ENCODE measurements at places on chromosomes 5 and 9.

GRCh38 chr5:179906795-179907555, 722 bp downstream of the TBC1D9B start:
- peak; percentile 56 for DNase-seq

DNA sequence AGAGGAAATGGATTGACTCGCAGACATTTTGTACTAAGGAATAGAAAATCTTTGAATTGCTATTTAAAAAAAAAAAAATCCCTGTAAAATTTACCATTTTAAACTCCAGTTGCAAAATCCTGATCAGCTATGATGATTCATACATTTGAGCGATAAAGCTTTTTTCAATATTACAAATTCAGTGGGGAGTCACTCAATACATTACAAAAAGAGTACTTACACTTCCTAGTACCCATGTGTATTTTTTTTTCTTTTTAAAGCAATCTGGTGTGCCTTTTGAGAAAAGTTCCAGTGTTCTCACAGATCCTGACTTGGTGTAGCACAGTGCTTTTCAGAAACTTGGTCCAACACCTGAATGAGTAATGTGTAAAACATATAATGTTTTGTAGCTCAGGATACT, 54.3 kb downstream of the PIK3R1 start:
- no peak for DNase-seq

DNA sequence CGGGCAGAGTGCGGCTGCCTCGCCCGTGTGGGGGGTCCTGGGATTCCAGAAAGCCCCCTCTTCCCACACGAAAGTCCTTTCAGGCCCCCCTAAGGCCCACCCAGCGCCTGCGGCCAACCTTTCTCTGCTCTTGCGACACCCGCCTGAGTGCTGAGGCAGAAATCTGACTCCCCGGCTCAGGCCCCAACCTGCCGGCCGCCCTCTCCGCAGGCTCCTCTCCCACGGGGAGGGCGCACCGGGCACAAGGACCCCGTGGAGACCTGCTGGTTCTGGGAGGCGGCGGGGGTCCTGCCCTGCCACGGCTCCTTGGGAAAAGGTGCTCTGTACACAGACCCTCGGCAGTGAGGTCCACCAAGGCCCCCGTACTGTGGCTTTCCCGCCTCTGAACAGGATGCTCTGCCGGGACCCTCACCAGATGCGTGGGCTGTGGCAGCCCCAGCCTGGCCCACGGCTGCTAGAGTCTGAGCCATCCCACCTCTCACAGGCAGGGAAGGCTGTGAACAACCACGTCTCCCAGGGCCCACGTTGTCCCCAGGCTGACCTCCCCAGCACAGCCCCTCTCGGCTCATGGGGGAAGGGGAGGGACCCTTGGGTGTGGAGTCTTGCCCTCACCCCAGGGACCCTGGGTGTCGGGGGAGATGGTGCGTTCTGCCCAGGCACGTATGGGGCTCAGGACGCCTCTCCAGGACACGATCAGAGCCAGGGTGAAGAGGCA, 41.5 kb upstream of the EGFL7 start:
- no peak for DNase-seq

DNA sequence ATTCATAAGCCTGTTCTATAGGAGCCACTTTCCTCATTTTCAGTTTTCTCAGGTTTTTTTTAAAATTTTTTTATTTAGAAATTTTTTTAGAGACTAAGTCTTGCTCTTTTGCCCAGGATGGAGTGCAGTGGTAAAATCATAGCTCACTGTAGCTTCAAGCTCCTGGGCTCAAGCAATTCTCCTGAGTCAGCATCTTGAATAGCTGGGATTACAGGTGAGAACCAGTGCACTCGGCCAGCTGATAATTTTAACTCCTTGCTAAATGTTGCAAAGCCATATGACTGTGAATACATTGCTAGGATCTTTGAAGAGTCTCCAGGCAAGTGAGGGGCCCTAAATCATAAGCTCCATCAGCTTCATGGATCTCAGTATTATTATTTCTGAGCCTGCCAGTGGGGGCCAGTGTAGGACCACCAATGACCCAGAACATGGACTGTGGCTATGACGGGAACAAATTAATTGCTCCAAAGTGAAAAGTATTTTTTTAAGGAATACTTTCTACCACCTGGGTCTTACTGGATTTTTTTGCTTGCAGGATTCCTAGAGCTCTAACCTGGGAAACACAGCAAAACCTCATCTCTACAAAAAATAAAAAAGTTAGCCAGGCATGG, 5.7 kb upstream of the GAPVD1 start:
- DNase-seq = no peak

DNA sequence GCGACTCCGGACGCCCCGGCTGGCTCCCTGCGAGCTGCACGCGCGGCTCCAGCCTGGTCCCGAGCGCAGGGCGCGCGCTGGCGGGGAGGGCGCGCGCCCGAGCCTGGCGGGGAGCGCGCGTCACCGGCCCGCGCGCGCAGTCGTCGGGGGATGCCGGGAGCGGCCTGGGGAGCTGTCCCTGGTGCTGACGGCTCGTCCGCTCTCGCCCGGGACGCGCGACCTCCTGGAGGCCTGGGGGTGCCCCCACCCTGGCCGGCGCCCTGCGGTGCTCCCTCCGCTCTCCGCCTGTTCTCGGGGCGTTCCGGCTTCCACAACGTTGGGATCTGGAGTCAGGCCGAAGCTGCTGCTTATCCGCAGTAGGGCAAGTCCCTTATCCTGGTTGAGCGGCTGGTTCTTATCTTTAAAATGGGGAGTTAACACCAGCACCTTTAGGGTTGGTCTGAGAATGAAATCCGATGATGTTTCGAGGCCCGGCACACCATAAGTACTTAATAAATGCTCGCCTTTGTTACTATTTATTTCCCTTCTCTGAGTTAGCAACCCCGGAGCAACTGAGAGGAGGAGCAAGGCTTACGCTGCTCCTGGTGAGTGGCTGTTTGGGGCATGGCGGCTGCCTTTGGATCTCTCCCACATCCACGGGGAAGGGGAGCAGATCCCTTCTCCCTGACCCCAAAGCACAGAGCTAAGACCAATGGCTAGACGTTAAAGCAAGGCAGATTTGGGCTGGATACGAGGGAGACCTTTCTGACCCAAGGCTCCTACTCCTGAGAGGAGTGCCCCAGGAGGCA, at the start of gene FAM163B:
Gene FAM163B (minus strand): TSS at position 79 of the 788 bp plus-strand sequence. CDS start 29,166 bp downstream, outside the sequence.
- no peak for DNase-seq

- no peak for DNase-seq
These were observed 301.4 kb downstream of the PDE4D start for GRCh38 chr5:59592101-59592500.

DNA sequence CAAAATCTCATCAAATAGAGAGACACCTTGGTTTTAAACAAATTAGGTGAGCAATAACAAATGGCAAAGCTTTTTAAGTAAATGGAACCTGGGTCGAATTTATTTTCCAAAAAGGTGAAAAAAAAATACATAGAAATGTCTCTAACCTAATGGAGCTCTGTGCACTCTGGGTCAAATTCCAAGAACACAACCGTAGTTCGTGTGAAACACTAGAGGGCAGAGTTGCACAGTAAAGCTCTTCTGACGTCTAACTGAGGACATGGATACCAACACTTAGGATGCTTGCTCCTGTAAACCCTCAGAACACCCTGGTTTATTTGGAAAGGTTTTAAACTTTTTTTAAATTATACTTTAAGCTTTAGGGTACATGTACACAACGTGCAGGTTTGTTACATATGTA, 18.9 kb downstream of the MARCHF11 start:
- no peak for DNase-seq

GRCh38 chr5:92909602-92909962, 671.4 kb downstream of the NR2F1-AS1 start:
- DNase-seq = no peak

DNA sequence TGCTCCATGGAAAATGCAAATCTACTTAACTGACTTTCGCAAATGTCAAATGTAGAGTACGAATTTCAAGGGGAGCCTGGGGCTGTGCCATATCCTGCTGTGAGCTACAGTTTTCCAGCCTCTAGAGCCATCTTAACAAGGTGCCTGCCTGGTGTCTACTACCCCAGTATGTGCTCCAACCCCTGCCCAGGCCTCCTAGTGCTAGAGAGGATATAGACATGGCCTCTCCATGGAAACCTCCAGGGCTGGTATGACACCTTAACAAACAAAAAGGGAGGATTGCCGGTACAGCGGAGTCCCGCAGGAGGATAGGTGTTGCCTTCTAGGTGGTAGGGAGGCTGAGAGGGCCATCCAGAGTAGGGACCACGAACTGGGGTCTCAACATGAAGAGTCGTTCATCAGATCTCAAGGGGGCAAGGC, 13.6 kb upstream of the IL3 start:
- DNase-seq = no peak

- DNase-seq = no peak
These were observed 133.1 kb upstream of the FAM174A start for GRCh38 chr5:100402071-100402470.

DNA sequence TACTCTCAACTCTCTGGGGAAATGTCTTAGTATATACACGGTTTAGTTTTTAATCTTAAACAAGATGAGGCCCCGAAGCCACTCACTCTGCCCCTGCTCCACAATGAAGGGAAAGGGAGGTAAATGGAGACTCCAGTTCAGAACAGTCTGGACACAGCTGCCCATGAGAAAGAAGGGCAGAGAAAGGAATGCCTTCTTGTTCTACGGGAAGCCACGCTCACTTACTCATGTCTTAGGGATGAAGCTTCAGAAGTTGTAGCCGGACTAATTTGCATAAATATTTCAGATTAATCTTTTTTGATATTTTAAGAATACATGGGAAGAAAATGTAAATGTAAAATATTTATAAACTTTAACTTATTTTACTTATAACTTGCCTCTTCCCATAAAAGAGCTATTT, 94.0 kb downstream of the COL23A1 start:
- DNase-seq = no peak

Measured in GM19239 (cell line).